ENCODE measurements at places on chromosomes 2 and 18. TPM values are rescaled to one million over a fixed set of nuclear protein-coding genes. Genes with fewer than 3 reads are reported as not detected.

GRCh38 chr2:111984213-111984604 is 70.9 kb upstream of the TMEM87B start:
- no peak overlapping the region for H3K4me3 ChIP-seq
- no peaks in the 10 kb centered on the region for H3K36me3 ChIP-seq
- H3K4me1 ChIP-seq, result no peaks in the 10 kb centered on the region
- H3K27me3 ChIP-seq, result no peaks in the 10 kb centered on the region

- no peaks in the 10 kb centered on the region for H3K36me3 ChIP-seq
- no peak overlapping the region for H3K27ac ChIP-seq
- H3K27me3 ChIP-seq, result no peaks in the 10 kb centered on the region
- no peaks in the 10 kb centered on the region for H3K4me1 ChIP-seq
- no peak overlapping the region for H3K4me3 ChIP-seq
These were observed 352.2 kb downstream of the EN1 start for GRCh38 chr2:118495290-118495689.

DNA sequence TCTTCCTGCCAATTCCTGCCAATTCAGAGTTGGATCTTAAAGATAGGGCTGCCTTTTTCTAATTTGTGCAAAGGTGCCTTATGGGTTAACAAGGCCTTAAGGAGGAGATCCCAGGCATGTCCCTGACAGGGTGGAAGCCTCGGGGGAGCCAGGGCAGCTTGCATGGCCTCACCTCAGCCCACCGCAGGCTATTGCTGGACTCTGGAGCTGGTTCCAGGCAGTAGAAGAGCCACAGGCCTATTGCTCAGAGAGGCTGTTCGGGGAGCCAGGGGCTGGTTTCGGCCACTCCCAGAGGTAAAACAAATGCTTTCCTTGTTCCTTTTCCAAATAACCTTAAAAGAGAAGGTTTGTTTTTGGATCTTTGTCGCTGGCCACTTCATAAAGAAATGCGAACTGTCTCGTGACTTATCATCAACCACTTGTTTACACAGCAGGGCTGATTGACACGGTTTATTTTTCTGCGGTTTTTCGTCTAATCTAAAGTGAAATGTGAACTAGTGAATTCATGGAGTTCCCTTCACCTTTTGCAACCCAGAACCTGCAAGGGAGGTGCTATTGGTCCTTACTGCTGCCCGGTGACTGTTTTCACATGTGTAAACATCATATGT is 108.6 kb downstream of the APOB start:
- H3K4me3 ChIP-seq, result no peak overlapping the region
- H3K27ac ChIP-seq, result no peak overlapping the region
- no peaks in the 10 kb centered on the region for H3K27me3 ChIP-seq
- DNase-seq, result no peak
- no peaks in the 10 kb centered on the region for H3K4me1 ChIP-seq

- DNase-seq, result peak; percentile 6
- peaks cover 43% of the 10 kb centered on the region for H3K36me3 ChIP-seq
- H3K27me3 ChIP-seq, result no peaks in the 10 kb centered on the region
- no peak overlapping the region for H3K4me3 ChIP-seq
- 0 out of 2 replicates have a peak, but pooled peaks cover 4% of the 10 kb centered on the region for H3K4me1 ChIP-seq
- H3K27ac ChIP-seq, result no peak overlapping the region
These were observed 49.9 kb upstream of the CALCRL start for GRCh38 chr2:187497858-187498463.

GRCh38 chr18:75574187-75574586 is 146.7 kb upstream of the SMIM21 start:
- H3K4me1 ChIP-seq, result 0 out of 2 replicates have a peak, but pooled peaks cover 3% of the 10 kb centered on the region
- H3K4me3 ChIP-seq, result no peak overlapping the region
- H3K36me3 ChIP-seq, result no peaks in the 10 kb centered on the region
- no peaks in the 10 kb centered on the region for H3K27me3 ChIP-seq

The MBOAT2 gene
- total RNA-seq, result 36.4 TPM

Data from SJSA1 (cell line).